GM23248 (cell line): ENCODE measurements at places on chromosomes 2 and 18. TPM values are rescaled to one million over a fixed set of nuclear protein-coding genes. Genes with fewer than 3 reads are reported as not detected.

CREG2 gene
- total RNA-seq = under 0.01 and 0.22 TPM in 2 replicates

IL37 gene
- total RNA-seq = not detected in 2 replicates

HOXD4 gene
- total RNA-seq = 2.5 and 7.8 TPM in 2 replicates

- peak; percentile 88 for DNase-seq
- peak overlapping the region; percentile 67 for H3K4me3 ChIP-seq
- no peaks in the 10 kb centered on the region for H3K36me3 ChIP-seq
- H3K27me3 ChIP-seq = no peaks in the 10 kb centered on the region
Measured at GRCh38 chr18:76620321-76621170, 125.5 kb upstream of the ZNF516 start.

DNA sequence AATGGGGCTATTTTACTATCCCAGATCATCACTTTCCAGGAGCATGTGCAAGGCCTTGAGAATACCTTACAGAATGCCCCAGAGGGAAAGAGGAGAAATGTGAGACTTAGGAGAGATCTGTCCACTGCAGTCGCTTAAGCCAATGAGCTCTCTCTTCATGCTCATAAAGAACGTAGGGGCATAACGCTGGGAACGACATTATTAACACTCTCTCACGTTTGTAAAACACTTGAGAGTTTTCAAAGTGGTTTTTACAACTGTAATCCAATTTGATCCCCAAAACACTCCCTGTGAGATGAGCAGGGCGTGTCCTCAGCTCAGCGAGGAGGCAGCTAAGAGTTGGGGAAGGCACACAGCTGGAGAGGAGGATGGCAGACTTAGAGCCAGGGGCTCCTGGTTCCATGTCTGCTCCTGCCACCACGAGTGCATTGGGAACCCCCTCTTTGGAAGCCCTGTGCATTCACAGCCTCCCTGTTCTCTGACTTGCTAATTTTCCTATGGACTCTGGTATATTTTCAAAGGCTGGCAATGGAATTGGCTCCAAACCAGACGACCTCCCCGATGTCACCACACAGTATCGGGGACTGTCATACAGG, 97.4 kb downstream of the PLB1 start:
- no peaks in the 10 kb centered on the region for H3K27me3 ChIP-seq
- H3K36me3 ChIP-seq = no peaks in the 10 kb centered on the region
- no peak overlapping the region for H3K4me3 ChIP-seq
- H3K4me1 ChIP-seq = 0 out of 2 replicates have a peak, but pooled peaks cover 8% of the 10 kb centered on the region
- no peak for DNase-seq

GRCh38 chr2:230319211-230319862, 7.7 kb upstream of the SP140L start:
- no peaks in the 10 kb centered on the region for H3K36me3 ChIP-seq
- H3K27me3 ChIP-seq = no peaks in the 10 kb centered on the region
